DMS53 (cell line): ENCODE measurements at places on chromosomes 3 and 15.

DNA sequence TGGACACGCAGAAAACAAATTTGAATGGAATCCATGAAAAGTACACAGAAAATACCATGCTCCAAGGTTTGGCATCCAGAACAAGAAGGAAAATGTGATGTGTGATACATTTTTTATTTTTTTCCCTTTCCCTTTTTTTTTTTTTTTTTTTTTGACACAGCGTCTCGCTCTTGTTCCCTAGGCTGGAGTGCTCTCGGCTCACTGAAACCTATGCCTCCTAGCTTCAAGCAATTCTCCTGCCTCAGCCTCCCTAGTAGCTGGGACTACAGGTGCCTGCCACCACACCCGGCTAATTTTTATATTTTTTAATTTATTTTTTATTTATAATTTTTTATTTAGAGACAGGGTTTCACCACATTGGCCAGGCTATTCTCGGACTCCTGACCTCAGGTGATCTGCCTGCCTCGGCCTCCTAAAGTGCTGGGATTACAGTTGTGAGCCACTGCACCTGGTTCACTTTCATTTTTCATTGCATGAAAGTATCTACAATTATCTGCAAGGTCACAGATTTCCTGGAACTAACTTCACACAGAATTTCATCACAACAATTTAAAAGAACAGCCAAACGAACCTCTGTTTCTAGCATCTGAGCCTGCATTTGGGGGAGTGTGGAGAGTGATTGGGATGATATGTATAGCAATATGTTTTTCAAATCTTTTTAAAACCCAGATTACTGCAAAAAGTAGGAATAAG is 8.3 kb downstream of the POU1F1 start:
- no peak for DNase-seq

GRCh38 chr3:155737844-155738460 is 6.9 kb downstream of the PLCH1 start:
- DNase-seq, result peak; percentile 94

DNA sequence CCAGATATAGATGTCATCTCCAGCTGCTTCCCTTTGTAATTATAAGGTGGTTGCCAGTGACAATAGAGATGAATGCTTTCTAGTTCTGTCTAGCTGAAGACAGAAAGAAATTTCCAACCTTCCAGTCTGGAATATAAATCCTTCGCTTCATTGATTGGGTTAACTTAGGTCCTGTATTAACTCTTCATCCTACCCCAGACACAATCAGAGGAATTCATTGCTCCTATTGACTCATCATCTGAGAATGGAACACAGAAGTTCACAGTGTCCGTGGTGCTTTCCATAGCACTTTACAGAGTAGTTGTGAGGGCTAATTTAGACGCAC is 241.4 kb downstream of the NFKBIZ start:
- DNase-seq, result no peak

- DNase-seq, result no peak
Measured at GRCh38 chr15:90058308-90058707, 44.0 kb downstream of the IDH2 start.

DNA sequence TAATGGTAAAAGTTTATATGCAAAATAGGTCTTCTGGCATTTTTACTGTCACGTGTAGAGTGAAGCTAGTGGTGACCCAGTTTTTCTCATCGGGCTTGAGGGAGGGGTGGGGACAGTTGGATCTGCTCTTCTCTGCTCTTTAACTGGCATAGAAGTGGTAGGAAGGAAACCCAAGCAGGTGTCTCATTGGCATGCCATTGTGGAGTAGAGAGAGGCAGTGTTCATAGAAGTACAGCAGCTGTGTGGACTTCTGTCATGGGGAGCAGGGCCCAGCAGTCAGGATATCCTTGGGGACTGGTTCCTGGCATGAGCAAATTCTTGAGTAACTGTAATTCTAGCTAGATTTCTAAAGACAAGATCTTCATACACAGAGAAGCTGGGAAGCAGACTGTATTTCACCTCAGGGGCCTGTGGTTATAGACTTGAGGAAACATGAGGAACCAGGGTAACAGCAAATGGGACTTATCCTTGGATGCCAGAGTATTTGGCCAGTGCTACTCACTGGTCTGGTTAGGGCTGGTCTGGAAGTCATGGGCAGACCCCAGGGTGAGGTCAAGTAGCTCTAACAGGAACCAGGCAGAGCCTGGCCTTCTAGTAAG is 42.9 kb downstream of the CDIN1 start:
- peak; percentile 2 for DNase-seq

- no peak for DNase-seq
Measured at GRCh38 chr3:733313-733712, 359.5 kb upstream of the CNTN6 start.

DNA sequence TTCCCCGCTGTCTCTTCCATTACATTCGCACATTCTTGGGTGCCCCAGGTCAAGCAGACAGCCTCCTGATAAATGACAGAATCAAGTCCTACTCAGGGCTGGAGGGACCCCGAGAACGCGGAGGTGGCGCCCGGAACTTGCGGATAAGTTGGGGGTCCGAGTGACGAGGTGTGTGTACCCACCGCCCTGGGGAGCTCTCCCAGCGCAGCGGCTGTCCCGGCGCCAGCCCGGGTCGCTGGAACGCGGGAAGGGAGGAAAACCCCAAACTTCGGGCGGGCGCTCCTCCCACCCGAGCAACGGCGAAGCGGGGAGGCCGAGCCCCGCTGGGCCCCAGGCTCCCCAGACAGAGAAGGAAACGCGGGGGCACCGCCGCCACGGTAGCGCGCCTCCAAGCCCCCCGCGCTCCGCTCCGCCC is 550 bp downstream of the CLN6 start:
- peak; percentile 54 for DNase-seq

GRCh38 chr15:68425428-68426060 is 6.4 kb downstream of the ITGA11 start:
- no peak for DNase-seq

DNA sequence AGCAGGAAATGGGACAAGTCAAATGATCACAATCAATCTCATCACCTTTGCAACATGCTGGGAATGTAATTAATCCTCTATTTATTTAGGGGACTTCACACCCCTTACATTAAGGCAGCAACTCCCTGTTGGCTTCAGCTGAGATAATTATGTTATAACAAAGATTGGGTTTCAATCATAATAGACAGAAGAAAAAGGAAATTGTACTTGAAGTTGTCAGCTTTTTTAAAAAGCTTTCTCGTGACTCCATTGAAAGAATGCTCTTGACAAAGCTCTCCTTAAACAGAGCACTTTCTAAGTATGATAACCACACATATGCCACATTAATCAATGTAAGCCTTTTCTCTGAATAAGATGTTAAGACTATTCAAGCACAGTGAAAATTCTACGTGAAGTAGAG is 65.7 kb downstream of the SHQ1 start:
- no peak for DNase-seq

GRCh38 chr15:74773731-74774252 is 8.1 kb upstream of the CSK start:
- no peak for DNase-seq

- DNase-seq, result no peak
Measured at GRCh38 chr3:100518983-100519382, 26.6 kb downstream of the TMEM45A start.

DNA sequence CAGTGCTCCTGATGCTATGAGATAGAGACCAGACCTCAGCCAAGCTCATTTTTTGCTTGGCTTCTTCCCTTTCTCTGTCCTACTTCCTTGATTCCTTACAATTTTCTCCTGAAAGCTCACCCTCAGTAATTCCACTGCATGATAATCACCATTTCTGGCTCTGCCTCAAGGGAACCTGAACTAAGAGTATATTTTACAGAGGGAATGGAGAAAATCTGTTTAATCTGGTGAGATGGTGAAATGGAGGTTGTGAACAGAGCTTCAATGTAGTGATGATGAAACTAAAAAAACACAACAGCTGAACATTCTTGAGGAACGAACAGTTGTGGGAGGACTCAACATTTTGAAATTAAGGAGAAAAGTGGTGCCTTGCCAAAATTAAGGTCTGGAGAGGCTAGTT is 16.3 kb downstream of the HHLA2 start:
- DNase-seq, result no peak

- peak; percentile 78 for DNase-seq
Measured at GRCh38 chr3:179558742-179559364, 3.9 kb upstream of the ACTL6A start.

DNA sequence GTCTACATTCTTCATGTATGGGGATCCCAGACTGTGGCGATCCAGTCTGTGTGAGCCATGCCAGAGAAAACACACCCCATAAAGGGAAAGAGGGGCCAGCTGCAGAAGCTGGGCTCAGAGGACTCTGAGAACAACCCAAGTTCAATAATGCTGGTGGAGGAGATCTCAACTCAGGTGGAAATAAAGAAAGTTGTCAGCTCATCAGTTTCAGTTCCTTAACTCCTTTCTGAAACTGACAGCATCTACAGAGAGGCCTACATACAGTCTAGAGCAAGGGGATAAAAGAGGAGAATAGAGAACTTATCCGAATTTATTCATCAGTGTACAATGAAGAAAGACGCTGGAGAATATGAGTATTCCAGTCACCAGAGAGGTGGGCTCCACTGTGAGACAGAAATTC is 77.0 kb downstream of the NTRK3 start:
- DNase-seq, result no peak

GRCh38 chr3:154708554-154708953 is 278.6 kb upstream of the GPR149 start:
- DNase-seq, result no peak

- DNase-seq, result no peak
Measured at GRCh38 chr15:31477851-31478701, 151.4 kb downstream of the KLF13 start.
